ENCODE measurements at places on chromosomes 3 and 15.

DNA sequence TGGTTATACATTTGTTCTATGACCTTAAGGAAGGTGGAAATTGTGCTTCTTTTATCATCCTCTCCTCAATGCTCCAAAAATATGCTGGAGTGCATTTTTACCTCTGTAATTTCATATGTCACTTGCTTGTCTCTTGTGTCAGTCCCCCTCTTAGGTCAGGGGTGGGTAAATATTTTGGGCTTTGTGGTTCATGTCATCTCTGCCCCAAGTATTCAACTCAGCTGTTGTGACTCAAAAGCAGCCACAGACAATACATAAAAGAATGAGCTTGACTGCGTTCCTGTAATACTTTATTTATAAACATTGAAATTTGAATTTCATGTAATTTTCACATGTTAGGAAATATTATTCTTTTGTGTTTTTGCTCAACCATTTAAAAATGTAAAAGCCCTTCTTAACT lies 60.4 kb upstream of the SLC24A5 start:
- no peak for DNase-seq

DNA sequence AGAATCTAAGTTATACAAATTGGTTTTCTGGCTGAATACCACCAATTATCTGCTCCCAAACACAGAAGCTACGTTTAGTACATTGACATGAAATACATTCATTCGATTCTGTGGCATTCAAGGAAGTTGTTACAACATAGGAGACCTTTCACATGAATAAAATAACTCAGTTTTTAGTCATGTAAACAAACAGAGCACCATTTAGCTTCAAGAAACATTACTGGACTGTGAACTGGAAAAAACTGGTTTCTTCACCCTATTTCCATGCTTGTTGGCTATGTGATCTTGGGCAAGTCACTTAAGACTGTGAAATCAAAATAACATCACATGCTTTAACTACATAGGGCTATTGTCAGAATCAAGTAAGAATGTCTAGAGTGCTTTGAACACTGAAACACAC lies 46.2 kb downstream of the NRG4 start:
- DNase-seq: no peak

GRCh38 chr15:38389924-38390542 lies 63.9 kb upstream of the FAM98B start:
- peak; percentile 52 for DNase-seq

GRCh38 chr3:132872711-132873110 lies 150.5 kb upstream of the NPHP3 start:
- DNase-seq: no peak

GRCh38 chr3:35723480-35724097 lies 84.3 kb downstream of the ARPP21 start:
- DNase-seq: no peak

GRCh38 chr3:122974764-122975162 lies 52.8 kb downstream of the SEMA5B start:
- peak; percentile 23 for DNase-seq

- DNase-seq: no peak
These were observed 111.4 kb downstream of the OPA1 start for GRCh38 chr3:193704431-193704830.

DNA sequence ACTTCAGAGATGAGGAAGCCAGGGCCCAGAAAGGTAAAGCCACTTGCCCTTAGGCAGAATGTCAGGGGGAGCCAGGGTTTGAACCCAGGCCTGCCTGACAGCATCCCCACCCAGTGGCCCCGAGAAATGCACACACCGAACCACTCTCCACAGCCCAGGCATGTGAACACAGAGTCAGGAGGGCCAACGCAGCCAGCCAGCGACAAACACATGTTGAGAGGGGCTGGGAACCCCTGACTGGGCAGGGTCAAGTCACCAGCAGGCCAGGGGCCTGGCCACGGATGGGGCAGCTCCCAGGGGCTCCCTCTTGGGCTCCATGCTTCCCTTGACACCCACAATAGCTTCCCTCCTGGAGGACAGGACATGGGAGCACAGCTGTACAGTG lies 5.1 kb upstream of the GRIP2 start:
- no peak for DNase-seq

GRCh38 chr15:63111481-63111880 lies 10.2 kb upstream of the LACTB start:
- DNase-seq: no peak

DNA sequence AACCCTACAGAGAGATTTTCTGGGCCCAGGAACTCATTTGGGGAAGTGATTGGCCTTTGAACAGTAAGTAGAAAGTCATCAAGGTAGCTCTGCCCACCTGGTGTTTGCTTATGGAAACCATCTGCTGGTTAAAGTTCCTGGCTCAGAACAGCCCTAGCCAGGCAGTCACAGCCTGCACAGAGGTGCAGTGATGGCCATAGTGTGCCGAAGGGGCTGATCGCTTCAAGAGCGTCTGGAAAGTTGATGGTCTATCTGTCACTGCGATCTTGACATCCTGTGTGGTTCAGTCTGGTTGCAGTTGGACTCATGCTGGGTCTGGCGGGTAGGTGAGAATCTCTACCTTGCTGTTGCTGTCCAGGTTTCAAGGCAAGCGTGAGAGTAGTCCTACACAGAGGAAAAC lies 151.6 kb downstream of the SLCO3A1 start:
- DNase-seq: no peak

DNA sequence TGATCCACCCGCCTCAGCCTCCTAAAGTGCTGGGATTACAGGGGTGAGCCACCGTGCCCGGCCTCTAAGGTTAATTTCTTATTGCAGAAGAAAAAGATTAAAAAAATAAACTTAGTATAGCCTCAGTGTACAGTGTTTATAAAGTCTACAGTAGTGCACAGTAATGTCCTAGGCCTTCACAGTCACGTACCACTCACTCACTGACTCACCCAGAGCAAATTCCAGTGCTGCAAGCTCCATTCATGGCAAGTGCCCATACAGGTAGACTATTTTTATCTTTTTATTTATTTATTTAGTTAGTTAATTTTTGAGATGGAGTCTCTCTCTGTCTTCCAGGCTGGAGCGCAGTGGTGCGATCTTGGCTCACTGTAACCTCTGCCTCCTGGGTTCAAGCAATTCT lies 3.2 kb upstream of the FLNB start:
- peak; percentile 41 for DNase-seq

- DNase-seq: no peak
These were observed 115.2 kb upstream of the TP63 start for GRCh38 chr3:189516039-189516438.

GRCh38 chr3:9390265-9390888 lies 7.0 kb upstream of the SETD5 start:
- DNase-seq: no peak

DNA sequence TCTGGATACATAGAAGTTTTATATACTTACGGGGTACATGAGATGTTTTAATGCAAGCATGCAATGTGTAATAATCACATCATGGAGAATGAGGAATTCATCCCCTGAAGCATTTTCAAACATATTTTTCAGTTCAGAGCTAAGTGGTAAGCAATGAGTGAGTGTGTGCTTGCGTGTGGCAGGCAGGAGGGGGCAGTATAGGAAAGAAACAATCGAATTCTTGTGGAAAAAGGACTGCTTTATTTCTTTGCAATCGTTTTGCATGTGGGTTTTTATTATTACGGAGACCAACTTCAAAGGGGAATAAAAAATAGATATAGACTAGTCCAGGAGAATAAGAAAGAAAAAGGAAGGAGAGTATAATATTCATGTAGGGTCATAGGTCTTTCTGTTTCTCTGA lies 271.6 kb downstream of the CHL1 start:
- DNase-seq: peak; percentile 27

GRCh38 chr3:5250467-5251195 lies 63.1 kb downstream of the EDEM1 start:
- DNase-seq: no peak

GRCh38 chr15:73796331-73796831 lies 43.2 kb upstream of the INSYN1 start:
- no peak for DNase-seq

GRCh38 chr15:49301562-49301961 lies 121.5 kb upstream of the FGF7 start:
- DNase-seq: no peak

DNA sequence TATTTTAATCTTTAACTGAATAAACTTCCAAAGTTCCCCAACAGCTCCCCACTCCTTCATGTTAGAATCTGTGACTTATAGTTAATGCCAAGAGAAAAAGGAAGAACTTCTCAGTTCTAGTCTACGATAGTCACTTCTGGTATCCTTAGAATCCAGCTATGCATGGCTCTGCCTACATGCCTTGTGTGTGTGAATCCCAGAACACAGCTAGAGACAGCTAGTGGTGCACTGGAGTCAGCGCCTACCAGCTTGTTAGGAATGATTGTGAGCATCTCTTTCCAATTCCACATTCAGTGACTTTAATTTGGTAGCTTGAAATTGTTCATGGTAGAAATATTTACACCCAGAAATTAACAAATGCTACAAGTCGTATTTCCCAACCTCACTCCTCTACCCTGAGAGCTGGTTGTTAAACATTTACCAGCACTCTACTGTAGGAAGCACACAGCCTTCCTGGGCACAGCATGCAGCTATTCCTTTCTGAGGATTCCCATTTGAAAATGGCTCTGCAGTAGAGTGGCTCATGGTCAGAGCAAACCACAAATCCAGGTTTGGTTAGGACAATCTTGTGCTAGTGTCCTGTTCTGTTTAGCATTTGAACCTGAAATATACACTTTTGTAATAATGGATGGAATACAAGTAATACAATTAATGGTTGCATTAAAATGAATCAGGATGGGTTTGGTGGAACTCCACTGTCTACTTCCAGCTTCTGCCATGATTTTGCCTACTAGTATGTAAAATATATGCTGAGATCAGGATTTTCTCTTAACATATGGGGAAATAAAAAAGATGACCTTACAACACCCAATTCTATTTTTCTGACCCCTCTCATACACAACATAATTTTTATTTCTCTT lies 371.0 kb upstream of the GBE1 start:
- DNase-seq: peak; percentile 54

DNA sequence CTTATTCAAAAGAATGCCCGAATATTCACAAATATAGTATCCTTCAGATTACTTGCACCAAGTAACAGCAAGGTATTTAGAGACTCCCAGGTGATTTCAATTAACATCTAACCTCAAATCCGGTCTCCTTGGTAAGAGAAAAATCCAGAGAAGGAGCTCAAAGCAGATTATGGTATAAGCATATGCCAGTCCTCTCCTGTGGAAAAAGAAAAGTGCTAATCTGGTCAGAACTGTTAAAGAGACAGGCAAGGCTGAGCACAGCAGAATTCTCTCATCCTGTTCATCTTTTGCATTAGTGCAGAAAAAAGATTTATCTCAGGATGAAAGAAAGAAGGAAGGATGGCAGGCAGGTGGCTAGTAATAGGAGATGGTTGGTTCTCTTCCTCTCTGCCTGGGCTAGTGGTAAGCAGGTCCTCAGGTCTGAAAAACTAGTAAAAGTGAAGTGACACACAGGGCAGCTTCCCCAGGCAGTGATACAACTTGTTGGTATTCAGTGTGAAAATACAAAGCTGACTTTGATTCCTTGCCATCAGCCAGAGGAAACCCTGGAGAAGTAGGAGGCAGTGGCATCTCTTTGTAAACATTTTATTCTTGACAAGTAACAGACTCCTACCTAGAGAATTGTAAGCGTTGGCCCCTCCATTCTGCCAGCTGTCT lies 14.2 kb downstream of the ATXN7 start:
- no peak for DNase-seq

GRCh38 chr15:68409736-68410370 lies 22.1 kb downstream of the ITGA11 start:
- no peak for DNase-seq

- no peak for DNase-seq
These were observed 110.1 kb upstream of the MLF1 start for GRCh38 chr3:158460926-158461325.

- DNase-seq: no peak
These were observed 81.3 kb upstream of the PLXNA1 start for GRCh38 chr3:126901631-126902030.

DNA sequence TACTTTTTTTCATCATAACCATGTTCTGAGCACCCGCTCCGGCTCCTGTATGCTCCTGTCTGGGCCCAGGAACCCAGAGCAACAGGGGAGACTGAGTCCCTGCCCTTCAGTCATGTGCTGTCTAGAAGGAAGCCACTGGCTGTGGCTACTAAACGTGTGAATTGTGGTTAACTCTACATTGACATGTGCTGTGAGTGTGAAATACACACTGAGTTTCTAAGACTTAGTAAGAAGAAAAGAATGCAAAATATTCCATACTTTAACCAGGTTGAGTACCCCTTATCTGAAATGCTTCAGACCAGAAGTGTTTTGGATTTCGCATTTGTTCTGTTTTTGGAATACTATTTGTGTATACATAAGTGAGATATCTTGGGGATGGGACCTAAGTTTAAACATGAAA lies 42.8 kb upstream of the CGNL1 start:
- peak; percentile 60 for DNase-seq

DNA sequence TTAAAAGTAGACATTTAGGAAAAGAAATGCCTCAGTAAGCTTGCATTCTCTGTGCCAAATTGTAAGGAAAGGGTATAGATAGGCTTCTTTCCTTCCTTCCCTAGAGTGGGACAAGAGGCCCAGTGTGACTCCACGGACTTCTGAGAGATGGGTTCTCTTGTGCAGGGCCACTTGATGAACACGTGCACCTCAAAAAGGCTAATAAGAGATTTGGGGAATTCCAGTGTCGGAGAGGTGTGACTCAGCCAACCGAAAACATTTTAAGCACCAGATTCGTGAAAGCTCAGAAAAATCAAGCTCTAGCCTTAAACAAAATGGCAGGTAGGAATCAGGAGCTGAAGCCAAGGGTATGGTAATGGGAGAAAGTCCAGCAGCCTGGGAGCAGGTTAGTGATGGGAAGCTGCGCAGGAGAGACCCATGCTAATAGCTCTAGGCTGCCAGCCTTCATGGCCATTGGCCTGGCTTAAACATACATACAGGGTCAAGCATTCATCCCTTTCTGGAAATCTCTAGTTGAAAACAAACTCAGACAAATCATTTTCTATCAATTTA lies 56.2 kb downstream of the SV2B start:
- no peak for DNase-seq

GRCh38 chr3:127226946-127227842 lies 34.3 kb downstream of the PRR23E start:
- no peak for DNase-seq

DNA sequence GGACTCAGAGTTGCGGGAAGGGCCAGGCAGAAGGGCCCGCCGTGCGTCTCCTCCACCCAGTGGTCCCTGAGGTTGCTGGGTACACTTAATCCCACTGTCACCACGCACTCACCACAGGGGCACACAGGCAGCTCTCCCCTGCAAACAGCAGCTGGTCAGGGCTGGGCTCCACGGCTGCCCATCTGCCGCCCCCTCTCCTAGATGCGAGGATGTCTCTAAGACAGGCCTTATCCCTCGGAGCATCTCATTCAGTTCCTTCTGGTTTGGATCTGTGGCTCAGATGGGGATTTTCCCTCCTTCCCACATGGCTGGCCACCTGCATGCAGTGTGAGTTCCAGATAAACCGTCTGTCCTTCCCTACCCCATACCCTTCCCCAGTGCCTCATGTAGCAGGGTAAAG lies 26.3 kb downstream of the MRPS11 start:
- no peak for DNase-seq

GRCh38 chr15:34336991-34337556 lies 507 bp downstream of the SLC12A6 start:
- DNase-seq: no peak

GRCh38 chr3:57826245-57826951 lies 70.3 kb downstream of the SLMAP start:
- DNase-seq: peak; percentile 4
